ENCODE measurements at places on chromosomes 2 and 18.

DNA sequence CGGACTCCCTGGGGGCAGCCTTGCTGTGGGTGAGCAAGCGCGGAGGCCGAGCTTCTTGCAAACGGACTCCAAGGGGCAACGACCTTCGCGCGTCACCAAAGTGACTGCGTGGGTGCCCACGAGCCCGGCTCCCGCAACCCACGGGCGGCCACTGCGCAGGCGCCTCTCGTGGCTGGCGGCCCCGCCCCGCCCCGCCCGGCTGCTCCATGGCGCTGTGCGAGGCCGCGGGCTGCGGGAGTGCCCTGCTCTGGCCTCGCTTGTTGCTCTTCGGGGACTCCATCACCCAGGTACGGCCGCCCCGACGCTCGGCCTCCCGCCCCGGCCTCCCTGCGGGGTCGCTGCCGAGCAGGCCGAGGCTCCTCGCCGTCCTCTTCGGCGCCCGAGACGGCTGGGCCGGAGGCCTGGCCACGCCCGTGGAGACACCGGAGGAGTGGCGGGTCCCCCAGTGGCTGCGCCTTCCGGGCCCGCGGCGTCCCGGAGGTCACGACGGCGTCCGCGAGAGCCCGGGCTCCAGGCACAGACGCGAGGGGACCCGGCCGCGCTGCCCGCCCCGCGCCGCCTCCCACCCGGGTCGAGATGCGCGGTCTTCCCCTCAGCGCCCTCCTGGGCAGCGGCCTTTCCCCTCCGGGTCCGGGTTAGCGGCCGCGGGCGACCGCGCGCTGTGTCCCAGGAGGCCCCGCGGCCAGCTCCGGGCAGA lies at the start of gene IAH1:
Gene IAH1 (plus strand): TSS at position 191 of the 697 bp plus-strand sequence. CDS start 16 bp downstream, at position 207.
- peak; percentile 85 for DNase-seq

DNA sequence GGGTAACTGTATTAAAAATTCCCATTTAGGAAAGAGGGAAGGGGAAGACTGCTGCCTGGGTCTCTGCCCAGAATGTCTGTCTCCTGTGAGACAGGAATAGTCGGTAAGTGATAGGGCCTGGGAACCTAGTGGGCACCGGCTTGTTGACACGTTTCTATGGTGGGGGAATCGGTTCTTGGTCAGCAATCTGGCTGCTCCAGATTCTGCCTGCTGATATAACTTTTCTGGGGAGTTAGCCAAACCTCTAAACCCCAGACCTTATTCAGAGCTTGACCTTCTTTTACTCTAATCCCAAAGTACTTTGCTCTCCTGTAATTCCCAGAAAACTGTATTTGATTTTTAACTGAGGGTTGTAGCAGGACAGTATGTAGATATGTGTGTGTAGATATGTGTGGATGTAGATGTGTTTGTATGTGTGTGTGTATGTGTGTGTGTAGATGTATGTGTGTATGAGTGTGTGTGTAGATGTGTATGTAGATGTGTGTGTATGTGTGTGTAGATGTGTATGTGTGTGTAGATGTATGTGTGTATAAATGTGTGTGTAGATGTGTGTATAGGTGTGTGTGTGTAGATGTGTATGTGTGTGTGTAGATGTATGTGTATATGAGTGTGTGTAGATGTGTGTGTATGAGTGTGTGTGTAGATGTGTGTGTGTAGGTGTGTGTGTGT lies 61.8 kb upstream of the TXNDC2 start:
- DNase-seq: no peak

DNA sequence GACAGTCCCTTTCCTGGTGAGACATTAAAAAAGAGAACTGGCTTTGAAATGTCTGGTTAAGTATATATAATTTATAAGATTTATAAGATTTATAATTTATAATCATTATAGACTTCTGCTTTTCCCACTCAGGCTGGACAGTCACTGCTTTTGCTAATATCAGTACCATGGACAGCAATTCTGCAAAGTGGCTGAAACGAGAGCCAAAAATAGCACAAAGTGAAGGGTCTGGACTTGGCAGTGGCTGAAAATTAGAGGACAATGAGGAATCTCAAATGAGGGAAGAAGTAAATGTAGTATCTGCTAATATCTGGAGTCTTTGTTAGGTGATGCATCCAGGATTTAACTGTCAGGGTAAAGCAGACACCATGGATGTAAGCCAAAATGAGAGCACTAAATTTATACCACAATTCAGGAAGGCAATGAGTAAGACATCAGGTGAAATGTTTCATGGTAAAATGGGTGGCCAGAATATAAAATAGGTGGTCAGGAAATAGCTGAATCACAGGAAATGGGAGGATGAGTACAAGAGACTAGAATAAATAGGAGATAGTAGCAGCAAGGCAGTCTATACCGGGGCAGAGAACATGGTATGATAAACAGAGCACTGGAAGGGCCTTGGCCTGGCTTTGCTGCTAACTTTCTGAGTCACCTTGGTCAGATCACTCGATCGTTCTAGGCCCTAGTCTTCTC lies 39.6 kb upstream of the BOD1L2 start:
- no peak for DNase-seq

DNA sequence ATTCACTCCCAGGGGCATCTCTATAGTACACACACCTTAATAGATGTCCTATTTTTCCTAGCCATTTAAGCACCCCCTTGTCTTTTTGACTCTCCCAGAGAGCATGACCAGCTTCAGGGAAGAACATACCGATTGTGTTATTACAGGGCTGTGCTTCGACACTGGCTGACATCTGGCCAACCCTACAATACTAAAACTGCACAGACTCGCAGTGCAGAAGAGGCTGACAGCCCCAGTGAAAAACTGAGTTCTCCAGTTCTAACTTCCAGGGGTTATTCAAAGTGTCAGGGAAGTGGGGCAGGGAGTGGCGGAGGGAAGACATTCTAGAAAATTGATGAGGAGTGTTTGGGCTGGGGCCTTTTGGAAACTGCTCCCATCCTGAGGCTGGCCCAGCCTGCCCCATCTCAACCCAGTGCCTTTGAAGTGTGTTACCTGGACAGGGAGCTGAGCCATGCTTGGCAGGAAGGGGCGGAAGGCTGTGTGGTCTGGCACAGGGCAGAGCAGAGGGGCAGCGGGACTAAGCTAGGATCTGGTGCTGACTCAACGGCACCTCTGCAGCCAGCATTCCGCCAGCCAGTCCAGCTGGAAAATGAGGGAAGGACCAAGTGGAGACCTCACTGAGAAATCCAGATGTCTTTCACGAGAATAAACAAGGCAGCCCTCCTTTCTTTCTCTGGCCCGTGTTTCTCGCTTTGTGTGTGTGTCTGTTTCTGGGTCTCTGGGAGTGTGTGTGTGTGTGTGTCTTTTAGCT lies 15.4 kb upstream of the IGFBP5 start:
- DNase-seq: no peak

DNA sequence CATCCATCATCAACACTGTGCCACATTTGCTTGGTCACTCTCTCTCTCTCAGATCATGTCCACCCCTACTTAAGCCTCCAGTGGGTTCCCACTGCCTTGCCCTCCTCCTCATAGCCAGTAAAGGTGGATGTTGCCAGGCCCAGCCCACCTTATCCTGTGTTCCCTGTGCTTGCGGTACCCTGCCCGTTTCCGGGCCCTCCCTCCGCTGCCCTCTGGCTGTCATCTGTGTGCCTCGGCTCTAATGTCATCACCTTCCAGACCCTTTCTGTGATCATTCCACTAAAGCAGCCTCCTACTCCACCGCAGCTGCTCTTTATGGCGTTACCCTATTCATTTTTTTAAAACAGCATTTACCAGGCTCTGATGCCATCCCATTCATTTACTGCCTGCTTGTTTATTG lies 305.7 kb upstream of the SKOR2 start:
- no peak for DNase-seq

GRCh38 chr2:117273009-117273671 lies 541.4 kb upstream of the DDX18 start:
- no peak for DNase-seq

DNA sequence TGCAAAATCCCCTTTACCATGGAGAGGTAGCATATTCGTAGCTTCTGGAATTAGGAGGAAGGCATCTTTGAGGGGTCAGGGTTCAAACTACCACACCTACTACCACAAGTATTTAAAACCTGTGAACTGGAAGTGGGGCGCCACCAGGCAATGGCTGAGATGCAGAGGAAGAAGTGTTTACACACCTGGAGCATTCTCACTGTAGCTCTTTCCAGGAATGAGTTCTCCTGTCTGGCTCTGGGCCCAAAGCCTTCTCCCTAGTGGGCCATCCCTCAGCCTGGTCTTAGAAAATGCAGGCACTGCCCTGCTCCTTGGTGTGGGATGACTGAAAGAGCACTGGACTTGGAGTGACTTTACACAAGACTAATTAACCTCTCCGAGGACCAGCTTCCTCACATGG lies 30.7 kb upstream of the FOXI3 start:
- DNase-seq: no peak

DNA sequence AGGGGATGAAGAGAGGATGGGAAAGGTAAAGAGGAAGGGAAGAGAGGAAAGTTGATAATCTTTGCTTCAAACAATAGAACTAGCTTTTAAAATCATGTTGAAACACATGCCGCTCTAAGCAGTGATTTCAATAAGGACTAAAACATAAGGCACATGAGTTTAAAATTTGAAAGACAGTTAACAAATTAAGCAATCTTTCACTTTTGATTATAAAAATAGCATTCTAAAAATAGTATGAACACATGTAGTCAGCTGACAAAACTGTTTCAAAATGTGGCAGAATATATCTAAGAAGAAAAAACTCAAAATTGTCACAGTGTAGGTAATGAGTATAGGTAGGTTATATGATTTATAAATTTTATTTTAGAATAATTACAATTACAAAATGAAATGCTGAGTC lies 25.3 kb downstream of the PSME4 start:
- DNase-seq: no peak

GRCh38 chr18:57004366-57005121 lies 142.3 kb upstream of the BOD1L2 start:
- DNase-seq: no peak

DNA sequence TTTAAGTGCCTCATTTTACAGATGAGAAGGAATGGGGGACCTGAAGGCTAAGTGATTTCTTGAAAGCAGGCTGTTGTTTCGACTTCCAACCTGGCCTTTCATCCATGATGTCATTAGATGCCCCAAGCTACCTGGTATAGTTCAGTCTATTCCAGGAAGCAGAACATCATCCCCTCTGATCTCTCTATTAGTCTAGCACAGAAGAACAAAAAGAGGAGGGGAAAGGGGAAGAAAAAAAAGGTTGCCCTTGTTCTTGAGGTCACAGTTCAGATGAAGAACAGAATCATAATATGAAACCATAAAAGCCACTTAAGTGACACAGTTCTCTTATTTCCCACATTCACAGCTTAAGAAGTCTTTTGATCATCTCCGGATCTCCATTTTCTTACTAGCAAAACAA lies 386.2 kb upstream of the HNRNPA3 start:
- DNase-seq: no peak

GRCh38 chr2:183123959-183124221 lies 353 bp upstream of the NUP35 start:
- DNase-seq: no peak

GRCh38 chr2:53877556-53877955 lies 17.8 kb upstream of the GPR75 start:
- no peak for DNase-seq

GRCh38 chr2:21424375-21424774 lies 300.6 kb downstream of the TDRD15 start:
- DNase-seq: no peak

- no peak for DNase-seq
Measured at GRCh38 chr2:15861898-15862297, 78.5 kb upstream of the MYCN start.

DNA sequence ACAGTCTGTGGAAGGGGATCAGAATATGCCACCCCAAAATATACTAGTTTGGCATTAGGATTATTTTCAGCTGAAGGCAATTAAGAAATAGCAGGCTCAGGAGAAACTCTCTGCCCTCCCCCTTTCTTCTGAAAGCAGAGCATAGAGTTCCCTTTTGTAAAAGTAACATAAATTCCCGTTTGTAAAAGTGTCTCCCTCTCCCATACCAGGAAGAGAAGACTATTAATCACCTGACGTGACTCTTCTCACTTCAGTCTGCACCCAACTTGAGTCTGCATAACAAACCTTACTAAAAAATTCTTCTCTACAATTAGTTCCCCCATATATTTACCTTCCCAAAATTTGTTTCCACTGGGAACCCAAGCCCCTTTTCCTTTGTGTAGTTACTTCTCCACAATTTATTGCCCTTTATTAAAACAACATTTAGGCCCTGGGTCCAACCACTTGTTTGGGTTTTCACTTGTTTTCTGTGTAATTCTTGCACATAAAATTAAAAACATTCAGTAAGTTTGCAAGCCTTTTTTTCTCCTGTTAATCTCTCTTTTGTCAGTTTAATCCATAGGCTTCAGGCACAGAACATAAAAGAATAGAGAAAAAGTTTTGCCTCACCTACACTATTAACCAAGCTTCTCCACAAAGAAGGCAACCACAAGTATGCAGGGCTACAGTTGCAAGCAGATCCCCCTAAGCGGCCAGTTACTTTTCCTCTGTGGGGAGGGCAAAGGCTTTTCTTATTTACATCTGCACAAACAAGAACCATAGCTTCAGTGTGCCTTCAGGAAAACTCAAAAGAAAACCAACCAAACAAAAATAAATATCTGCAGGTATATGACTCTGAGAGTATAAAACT lies 107.6 kb upstream of the MSH2 start:
- DNase-seq: no peak

DNA sequence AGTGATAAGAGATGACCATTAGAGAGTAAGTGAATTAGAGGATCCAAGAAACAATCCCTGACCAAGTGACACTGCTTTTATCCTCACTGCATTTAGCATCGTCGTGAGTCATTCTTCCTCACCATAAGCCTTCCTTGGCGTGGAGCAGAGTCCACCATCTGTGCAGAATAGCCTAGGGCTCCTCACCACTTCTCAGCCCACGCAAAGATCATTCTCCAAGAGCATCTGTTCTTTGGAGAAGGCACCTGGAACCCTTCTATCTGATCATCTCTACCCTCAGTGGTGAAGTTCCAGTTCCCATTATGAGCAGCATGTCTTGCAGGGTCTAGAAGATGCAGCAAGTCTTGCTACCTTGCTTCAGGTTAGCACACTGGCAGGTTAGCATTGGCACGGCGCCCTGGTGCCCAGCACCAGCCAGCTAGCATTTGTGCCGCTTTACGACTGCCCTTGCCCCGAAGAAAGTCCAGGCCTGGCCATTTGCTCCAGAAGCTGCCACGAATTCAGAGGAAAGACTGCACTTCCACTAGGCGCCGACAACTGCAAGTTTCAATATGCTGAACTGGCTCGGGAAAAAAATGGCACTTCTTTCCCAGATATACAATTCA lies 225.8 kb downstream of the TTC32 start:
- DNase-seq: no peak

DNA sequence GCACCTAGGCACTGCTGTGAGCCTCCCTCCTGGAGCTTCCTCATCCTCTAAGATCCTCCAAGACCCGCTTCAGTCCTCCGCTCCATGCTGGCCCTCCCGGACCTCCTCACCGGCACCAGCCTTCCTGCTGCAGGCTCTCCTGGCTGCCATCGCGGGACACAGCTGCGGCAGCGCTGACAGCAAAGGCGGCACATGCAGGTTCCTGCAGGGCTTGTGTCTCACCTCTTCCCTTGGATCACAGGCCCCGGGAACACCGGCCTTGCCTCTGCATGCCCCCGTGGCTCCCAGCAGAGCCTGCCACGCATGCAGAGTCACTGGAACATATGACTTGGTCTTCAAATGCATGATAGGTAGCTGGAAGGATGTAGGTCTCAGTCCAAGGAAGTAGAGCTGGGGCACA lies 67.2 kb downstream of the PTGR3 start:
- no peak for DNase-seq

- DNase-seq: no peak
Measured at GRCh38 chr2:122191331-122191730, 435.9 kb downstream of the TSN start.

Measured in CD4-positive, alpha-beta T cell treated with Interleukin-17A for 4 hours (primary cell).